CD4-positive, alpha-beta T cell treated with Interleukin-17A for 1 hour (primary cell): ENCODE measurements at places on chromosomes 2 and 18.

- DNase-seq, result no peak
Observed at GRCh38 chr2:191910518-191910917, 63.6 kb upstream of the CAVIN2 start.

DNA sequence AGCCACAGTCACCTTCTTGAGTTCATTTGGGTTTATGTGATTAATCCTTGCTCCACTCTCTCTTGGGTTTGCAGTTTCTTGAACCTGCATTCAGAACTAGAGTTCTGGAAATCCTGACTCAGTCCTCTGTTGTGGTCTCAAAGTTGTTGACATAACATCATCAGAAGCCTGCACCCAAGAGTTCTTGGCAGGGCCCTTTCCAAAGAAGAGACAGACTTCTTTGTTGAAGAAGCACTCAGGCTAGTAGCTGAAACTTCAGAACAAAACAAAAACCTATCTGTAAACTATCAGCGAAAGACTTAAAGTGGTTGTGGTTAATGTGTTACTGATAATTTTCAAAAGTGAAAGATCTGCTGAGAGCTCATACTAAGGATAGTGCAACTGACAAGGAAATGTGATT, 120.8 kb downstream of the FAM168B start:
- peak; percentile 6 for DNase-seq

- no peak for DNase-seq
Observed at GRCh38 chr2:99834426-99834825, 308.0 kb downstream of the AFF3 start.

DNA sequence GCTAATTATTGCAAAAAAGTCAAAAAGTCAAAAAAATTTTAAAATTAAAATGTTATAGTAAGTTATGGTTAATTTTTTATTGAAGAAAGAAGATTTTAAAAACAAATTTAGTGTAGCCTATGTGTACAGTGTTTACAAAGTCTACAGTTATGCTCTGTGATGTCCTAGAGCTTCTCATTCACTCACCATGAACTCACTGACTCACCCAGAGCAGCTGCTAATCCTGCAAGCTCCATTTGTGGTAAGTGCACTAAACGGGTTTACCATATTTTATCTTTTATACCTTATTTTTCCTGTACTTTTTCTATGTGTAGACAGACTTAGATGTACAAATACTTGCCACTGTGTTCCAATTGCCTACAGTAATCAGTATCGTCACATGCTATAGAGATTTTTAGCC, 788.2 kb downstream of the DSC3 start:
- DNase-seq, result no peak

GRCh38 chr2:178160601-178161000, 33.7 kb upstream of the OSBPL6 start:
- no peak for DNase-seq

DNA sequence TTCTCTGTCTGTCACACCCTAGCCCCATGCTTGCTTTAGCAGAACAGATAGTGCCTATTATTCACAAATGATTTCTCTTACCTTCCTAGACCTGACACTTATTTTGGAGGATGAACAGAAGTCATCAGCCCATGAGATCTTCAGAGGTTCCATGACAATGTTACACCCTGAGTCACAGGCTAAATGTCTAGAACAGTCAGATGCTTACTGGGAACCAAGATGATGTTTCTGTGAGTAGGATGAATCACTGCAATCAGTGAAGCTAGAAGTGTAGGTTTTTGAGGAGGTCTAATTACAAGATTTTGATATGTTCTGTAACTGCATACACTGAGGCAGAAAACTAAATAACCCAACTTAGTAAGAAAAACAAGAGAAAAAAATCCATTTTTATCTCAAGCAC, 123.0 kb upstream of the THUMPD2 start:
- DNase-seq, result no peak

DNA sequence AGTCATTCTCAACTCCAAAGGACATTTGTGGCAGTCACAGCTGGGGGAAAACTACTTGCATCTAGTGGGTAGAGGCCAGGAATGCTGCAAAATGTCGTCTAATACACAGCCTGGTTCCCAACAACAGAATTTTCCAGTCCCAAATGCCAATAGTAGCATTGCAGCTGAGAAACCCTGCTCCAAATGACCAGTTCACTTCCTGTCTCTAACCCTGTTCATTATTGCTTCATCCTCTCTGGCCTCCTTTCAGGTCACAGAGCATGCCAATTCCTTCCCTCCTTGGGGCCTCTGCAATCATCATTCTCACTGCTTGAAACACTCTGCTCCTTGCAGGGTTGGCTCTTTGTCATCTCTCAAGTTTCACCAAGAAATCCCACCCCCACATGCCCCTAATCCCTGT, 139.1 kb downstream of the IRS1 start:
- no peak for DNase-seq

DNA sequence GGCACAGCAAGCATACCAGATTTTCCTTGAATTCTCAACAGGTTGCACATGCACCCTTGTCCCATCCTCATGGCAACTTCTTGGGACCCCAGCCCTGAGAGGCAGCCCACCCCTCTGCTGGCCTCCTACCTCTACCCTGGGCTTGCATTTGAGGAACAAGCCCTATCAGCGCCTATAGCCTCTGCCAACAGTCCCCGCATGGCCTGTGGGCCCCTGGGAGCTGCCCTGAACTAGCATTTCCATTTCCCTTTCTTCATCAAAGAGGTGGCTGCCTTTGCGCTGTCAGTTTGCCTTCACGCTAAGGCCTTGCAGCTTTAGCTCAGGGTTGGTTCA, 5.4 kb upstream of the ZAP70 start:
- DNase-seq, result no peak

DNA sequence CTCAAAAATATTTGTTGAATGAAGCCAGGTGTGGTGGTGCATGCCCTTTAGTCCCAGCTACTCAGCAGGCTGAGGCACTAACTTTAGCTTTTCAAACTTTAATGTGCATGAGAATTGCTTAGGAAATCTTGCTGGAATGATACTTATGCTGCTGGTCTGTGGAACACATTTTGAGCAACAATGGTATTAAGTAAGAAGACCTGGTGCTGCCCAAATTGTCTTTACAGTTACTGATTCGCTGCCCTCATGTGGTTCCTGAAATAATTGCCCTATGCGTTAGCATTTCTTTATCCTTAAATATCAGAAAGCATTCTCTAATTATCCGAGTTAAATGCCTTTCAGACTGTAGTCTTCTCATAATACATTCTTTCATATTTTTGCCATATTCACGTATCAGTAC, 76.0 kb upstream of the SESTD1 start:
- DNase-seq, result peak; percentile 7

- no peak for DNase-seq
Observed at GRCh38 chr2:68412127-68412819, 47.2 kb downstream of the PLEK start.

DNA sequence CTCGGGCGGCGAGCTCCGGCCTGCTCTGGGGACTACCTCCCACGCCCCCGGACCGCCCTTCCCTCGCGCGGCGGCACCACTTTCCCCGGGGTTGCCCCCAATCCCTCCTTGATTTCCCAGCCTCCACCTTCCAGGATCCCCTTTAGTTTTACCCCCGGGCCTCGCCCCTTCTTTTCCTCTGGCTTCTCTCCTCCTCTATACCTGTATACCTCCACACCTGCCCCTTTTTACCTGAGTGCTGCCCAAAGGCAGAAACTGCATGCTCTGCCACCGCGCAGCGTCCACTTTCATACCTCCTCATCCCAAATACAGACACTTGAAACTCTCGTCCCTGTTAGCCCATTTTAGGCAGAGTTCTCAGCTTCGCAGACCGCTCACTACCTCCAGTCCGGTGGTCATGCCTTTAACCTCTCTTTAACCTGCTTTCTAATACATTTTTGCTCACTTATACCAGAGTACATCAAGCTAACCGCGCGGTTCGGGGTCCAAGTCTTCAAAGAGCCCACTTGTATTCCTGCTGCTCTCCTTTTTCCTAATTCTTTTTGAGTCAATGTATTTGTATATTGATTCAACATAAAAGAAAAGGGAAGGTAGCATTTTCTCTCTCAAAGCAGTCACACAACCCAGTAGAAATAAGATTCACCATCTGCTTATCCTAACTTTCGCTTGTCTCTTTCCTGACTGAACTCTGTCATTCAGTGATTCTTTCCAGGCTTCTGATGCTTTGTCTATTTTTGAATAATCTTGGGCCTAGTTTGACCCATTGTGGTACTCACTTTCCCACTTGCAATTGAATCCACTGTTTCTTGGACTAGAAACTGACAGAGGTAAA, 901 bp downstream of the SPOPL start:
- peak; percentile 21 for DNase-seq

DNA sequence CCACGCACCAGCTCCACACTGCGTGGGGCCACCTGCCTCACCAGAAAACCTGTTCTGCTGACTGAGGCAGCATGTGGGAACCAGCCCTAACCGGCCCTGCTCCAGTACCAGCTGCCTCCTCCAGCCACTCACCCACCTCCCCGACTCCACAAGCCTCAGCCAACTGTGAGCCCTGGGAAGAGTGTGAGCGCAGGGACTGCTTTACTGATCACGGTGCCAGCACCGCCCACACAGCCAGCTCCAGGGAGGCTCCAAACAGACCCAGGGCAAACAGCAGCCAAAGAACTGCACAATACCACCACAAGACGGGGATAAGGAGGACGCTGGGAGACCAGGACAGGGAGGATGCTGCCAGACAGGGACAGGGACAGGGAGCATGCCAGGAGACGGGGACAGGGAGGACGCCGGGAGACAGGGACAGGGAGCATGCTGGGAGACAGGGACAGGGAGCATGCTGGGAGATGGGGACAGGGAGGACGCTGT, 28.4 kb downstream of the EIPR1 start:
- DNase-seq, result no peak

DNA sequence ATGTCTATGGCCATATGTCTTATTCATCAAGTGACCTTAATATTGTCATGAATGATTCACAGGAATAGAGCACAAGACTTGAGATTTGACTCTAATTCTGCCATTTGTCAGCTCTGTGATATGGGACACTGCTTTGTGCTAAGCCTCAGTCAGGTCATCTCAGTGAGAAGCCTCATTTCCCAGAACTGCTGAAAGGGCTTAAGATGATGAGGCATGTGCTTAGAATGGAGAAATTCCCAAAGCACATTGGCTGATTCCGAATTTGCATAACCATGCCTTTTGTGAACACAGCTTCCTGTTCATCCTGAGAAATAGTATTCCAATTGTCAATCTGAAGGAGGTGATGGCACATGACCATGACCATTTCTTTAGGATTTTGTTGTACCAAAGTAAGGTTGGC, 218.1 kb downstream of the ALK start:
- DNase-seq, result no peak

DNA sequence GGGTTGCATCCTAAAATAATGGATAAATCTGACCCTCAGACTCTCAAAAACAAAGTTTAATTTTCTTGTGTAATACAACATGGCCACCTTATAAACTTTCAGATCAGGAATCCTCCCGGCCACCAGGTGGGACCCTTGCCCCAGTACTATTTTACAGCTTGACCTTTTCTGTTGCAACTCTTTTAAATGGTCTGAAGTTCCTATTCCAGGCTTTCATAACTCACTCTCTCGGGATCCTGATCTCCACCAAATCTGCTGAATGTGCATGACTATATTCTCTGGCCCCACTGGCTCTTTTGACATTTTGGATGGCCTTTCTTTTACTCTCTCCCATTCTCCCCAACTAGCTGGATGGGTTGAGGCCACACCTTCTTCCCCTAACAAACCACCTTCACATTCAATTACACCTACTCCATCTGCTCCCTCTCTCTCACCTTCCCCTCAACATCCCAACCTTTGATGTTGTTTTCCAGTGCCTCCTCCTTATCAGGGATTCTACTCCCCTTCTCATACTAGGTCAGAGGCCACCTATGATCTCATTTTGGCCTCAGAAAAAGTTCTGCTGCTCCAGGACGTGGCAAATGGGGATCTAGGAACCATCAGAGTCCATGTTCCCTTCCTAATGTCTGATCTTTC, 70.8 kb downstream of the SESTD1 start:
- no peak for DNase-seq

DNA sequence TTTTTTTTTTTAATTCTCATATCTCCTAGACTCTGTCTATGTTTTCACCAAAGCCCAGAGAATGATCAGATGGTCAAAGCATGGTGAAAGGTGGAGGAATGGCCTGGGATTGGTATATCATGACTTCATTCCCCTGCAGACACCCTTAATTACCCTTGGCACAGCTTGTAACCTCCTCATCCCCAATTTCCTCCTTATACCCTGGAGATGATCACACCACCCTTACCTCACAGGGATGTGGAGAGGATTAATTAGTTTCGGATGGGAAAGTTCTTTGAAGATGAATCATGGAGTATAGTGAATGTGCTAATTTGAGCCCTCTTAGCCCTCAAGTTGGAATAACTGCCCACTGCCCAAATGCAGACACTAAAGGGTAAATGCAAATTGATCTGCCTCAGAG, 138.0 kb upstream of the LYPD6 start:
- no peak for DNase-seq

GRCh38 chr18:33184958-33185357, 255.6 kb downstream of the CCDC178 start:
- no peak for DNase-seq

GRCh38 chr2:71223767-71224333, 3.1 kb downstream of the PAIP2B start:
- DNase-seq, result no peak

DNA sequence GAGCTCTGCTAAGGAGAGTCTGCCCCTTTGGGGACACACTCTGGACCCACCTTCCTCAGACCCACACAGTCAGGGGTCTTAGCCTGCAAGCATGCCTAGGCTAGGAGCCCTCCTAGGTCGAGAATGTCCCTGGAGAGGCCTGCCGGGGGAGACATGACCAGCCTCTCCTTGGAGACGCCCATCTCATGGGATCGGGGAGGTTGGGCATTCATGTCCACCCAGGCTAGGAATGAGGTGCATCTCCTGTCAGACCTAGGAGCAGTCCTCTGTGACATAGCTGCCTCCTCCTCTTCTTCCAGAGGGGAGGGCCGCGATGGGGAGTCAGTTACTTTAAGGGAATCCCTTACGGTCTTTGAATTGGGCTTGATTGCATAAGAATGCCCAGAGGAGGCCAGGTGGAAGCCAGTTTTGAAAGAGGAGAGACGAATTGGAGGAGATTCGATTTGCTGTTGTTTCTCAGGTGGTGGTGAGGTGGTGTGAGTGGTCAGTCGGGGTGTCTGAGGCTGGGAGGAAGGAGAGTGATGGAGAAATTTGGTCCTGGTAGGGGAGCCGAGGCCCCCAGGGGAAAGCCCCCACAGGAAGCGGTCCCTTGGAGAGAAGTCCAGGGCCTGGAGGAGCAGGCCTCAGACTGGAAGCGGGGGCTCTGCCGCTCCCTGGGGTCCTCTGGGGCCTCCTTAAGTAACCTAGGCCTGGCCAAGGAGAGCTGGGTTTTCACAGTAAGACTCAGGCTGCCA, 241.3 kb downstream of the DYSF start:
- no peak for DNase-seq

DNA sequence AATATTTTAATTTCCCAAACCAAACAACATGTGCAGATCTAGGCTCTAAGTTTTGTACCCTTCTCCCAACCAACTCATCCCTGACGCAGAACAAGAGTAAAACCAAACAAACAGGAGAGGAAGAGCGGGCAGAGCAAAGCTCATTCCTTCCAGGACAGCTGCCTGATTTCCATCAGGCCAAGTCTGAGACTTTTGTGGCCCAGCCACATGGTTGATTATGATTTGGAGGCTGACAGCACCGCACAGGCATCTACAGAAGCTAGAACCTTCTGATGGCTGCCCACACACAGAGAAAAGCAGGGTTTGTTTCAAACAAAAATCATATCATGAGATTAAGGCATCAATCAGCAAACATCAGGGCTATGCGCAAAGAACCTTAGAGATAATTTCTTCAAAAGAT, 262.6 kb downstream of the TNS1 start:
- no peak for DNase-seq
